ENCODE measurements at places on chromosomes 2 and 18. TPM values are rescaled to one million over a fixed set of nuclear protein-coding genes. Genes with fewer than 3 reads are reported as not detected.

GRCh38 chr18:76130845-76131244 lies 364.2 kb downstream of the ZNF516 start:
- H3K4me3 ChIP-seq, result no peak overlapping the region
- peaks cover 8% of the 10 kb centered on the region for H3K27me3 ChIP-seq
- no peaks in the 10 kb centered on the region for H3K4me1 ChIP-seq
- no peaks in the 10 kb centered on the region for H3K36me3 ChIP-seq
- no peak for DNase-seq

GRCh38 chr18:10336749-10337350 lies 117.6 kb upstream of the APCDD1 start:
- no peaks in the 10 kb centered on the region for H3K36me3 ChIP-seq
- no peak overlapping the region for H3K27ac ChIP-seq
- H3K4me3 ChIP-seq, result no peak overlapping the region
- peaks cover 7% of the 10 kb centered on the region for H3K27me3 ChIP-seq

- H3K36me3 ChIP-seq, result no peaks in the 10 kb centered on the region
- no peak for DNase-seq
- H3K4me1 ChIP-seq, result no peaks in the 10 kb centered on the region
- H3K4me3 ChIP-seq, result no peak overlapping the region
Measured at GRCh38 chr2:63692002-63692606, 103.3 kb downstream of the MDH1 start.

- H3K4me3 ChIP-seq, result no peak overlapping the region
- H3K27ac ChIP-seq, result no peak overlapping the region
- H3K27me3 ChIP-seq, result no peaks in the 10 kb centered on the region
- no peaks in the 10 kb centered on the region for H3K4me1 ChIP-seq
Measured at GRCh38 chr2:210617732-210618330, 61.4 kb downstream of the CPS1 start.

GRCh38 chr2:144512891-144513351 lies 7.0 kb downstream of the ZEB2 start:
- peak overlapping the region; percentile 98 for H3K4me3 ChIP-seq
- no peak for DNase-seq
- H3K27ac ChIP-seq, result peak overlapping the region; percentile 99
- peaks cover 75% of the 10 kb centered on the region for H3K4me1 ChIP-seq
- peaks cover 52% of the 10 kb centered on the region for H3K36me3 ChIP-seq

GBX2 gene
- not detected for total RNA-seq

GRCh38 chr2:45957533-45958227 lies 306.2 kb downstream of the PRKCE start:
- no peaks in the 10 kb centered on the region for H3K36me3 ChIP-seq
- no peak for DNase-seq
- H3K27ac ChIP-seq, result no peak overlapping the region
- H3K4me3 ChIP-seq, result no peak overlapping the region
- no peaks in the 10 kb centered on the region for H3K4me1 ChIP-seq

CNGA3 gene
- not detected for total RNA-seq

DNA sequence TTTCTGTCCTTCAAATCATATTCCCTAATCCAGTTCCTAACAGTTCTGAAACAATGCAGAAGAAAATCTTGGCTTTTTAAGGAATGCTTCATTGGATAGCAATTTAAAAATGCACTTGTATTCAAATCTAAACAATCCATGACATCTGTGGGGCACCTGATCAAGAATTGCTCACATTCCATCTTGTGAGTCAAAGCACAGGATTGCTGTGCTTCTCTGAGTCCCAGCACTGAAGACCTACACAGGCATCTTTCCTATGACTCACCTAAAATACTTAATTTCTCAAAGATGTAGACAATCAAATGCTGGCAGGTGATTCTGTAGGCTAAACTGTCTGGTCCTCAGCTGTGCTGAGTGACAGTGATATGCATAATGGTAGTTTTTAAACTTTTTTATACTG lies 10.1 kb upstream of the ATP8B1 start:
- DNase-seq, result no peak
- H3K4me1 ChIP-seq, result no peaks in the 10 kb centered on the region
- peaks cover 24% of the 10 kb centered on the region for H3K27me3 ChIP-seq
- peaks cover 13% of the 10 kb centered on the region for H3K36me3 ChIP-seq

GRCh38 chr2:71517851-71518250 lies 64.5 kb downstream of the DYSF start:
- no peak for DNase-seq
- no peak overlapping the region for H3K4me3 ChIP-seq
- H3K4me1 ChIP-seq, result no peaks in the 10 kb centered on the region
- H3K27ac ChIP-seq, result no peak overlapping the region
- H3K27me3 ChIP-seq, result peaks cover 21% of the 10 kb centered on the region

- no peaks in the 10 kb centered on the region for H3K4me1 ChIP-seq
- H3K4me3 ChIP-seq, result no peak overlapping the region
- DNase-seq, result no peak
- peaks cover 38% of the 10 kb centered on the region for H3K27me3 ChIP-seq
- H3K36me3 ChIP-seq, result no peaks in the 10 kb centered on the region
- H3K27ac ChIP-seq, result no peak overlapping the region
Measured at GRCh38 chr2:173657996-173658717, 303.5 kb downstream of the CDCA7 start.

- no peak overlapping the region for H3K27ac ChIP-seq
- H3K36me3 ChIP-seq, result peaks cover 5% of the 10 kb centered on the region
- no peak for DNase-seq
- no peak overlapping the region for H3K4me3 ChIP-seq
- H3K27me3 ChIP-seq, result no peaks in the 10 kb centered on the region
Measured at GRCh38 chr2:164285576-164285975, 335.7 kb downstream of the GRB14 start.

DNA sequence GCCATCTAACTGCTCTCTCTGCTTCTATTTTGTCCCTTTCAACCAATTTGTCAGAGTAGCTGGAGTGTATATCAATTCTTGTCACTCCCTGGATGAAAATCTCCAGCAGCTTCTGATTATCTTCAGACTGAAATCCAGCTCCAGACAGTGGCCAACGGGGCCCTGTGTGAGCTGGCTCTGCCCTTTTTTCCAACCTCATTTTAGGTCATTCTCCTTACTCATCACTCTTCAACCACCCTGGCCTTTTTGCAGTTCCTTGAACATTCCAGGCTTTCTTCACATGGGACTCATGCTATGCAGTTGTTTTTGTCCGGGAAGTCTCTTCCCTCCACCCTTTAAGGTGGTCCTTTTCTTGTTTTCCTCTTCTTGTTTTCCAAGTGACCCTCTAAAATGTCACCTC lies 15.4 kb upstream of the FAP start:
- DNase-seq, result no peak
- H3K27me3 ChIP-seq, result peaks cover 7% of the 10 kb centered on the region
- H3K36me3 ChIP-seq, result no peaks in the 10 kb centered on the region

DNA sequence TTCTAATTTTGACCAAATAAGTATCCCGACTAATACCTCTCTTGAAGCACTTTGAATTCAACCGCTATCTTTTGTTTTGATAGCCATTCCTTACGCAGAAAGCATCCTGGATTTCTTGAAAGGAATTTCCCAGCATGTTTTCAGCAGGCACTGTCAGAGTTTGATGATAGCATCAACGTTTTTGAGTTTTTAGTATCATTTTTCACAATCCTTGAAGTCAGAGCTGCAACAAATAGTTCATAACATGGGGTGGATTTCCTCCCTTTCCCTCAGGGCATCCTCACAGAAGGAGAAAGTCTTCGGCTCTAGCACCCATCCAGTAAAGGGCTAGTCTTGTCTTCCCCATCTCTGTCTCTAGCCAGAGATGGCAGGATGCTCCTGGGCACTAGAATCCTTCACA lies 46.2 kb downstream of the ANKRD44 start:
- H3K27ac ChIP-seq, result peak overlapping the region; percentile 98
- no peaks in the 10 kb centered on the region for H3K27me3 ChIP-seq
- no peak for DNase-seq
- peaks cover 6% of the 10 kb centered on the region for H3K36me3 ChIP-seq
- peak overlapping the region; percentile 71 for H3K4me3 ChIP-seq
- peaks cover 81% of the 10 kb centered on the region for H3K4me1 ChIP-seq

- no peak overlapping the region for H3K27ac ChIP-seq
- H3K4me3 ChIP-seq, result no peak overlapping the region
- H3K4me1 ChIP-seq, result no peaks in the 10 kb centered on the region
- no peak for DNase-seq
- H3K27me3 ChIP-seq, result no peaks in the 10 kb centered on the region
Measured at GRCh38 chr18:6652098-6652497, 77.4 kb upstream of the ARHGAP28 start.

- no peaks in the 10 kb centered on the region for H3K36me3 ChIP-seq
- H3K27me3 ChIP-seq, result peaks cover 38% of the 10 kb centered on the region
- H3K27ac ChIP-seq, result no peak overlapping the region
- no peak for DNase-seq
- no peak overlapping the region for H3K4me3 ChIP-seq
- H3K4me1 ChIP-seq, result no peaks in the 10 kb centered on the region
Measured at GRCh38 chr2:131584380-131584779, 56.7 kb downstream of the CCDC74A start.

FAM110C gene
- total RNA-seq, result 0.90 TPM

CELF4 gene
- total RNA-seq, result not detected

DNA sequence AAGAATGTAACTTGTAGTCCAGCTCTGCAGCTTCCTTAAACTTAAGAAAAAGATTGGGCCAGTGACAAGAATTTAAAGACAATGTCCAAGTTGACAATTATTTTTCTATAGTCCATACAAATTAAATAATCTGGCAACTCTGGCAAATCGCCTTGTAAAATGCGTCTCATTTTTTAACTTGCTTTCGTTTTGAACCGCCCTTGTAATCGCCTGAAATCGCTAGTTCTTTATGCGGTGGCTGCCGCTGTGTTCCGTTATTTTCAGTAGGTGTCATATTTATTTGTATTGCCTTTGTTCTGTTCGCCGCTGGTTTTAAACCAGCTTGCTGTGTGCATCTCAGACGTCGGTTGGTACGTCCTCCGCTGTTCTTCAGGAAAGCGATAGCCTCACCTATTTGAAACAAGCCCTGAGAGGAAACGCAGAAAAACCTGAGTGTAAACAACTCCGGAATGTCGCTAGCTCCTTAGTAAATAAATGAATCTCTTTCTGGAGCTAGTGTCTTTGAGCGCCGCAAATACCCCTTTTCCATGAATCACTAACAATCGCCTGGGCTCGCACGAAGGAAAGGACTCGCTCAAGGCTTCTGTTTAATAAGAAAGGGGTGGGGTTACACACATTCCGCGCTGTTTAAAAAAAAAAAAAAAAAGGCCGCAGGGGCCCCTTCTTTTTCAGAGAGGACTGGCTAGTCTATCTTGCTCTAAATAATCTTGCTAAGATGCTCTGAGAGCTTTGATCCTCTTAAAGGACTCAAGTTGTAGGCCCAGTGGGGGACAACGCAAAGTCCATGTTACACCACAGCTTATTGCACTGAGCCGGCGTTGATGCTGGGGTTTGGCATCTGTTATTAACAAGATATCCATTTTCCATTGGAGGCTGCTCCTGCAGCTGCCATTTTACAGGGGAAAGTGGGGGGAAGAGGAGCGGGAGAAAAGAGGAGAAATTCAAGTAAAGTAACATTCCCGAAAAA lies 3.0 kb downstream of the HOXD8 start:
- H3K4me3 ChIP-seq, result peak overlapping the region; percentile 81
- H3K4me1 ChIP-seq, result peaks cover 33% of the 10 kb centered on the region
- H3K27ac ChIP-seq, result no peak overlapping the region
- peaks cover 61% of the 10 kb centered on the region for H3K27me3 ChIP-seq
- peaks cover 27% of the 10 kb centered on the region for H3K36me3 ChIP-seq
- DNase-seq, result no peak

DNA sequence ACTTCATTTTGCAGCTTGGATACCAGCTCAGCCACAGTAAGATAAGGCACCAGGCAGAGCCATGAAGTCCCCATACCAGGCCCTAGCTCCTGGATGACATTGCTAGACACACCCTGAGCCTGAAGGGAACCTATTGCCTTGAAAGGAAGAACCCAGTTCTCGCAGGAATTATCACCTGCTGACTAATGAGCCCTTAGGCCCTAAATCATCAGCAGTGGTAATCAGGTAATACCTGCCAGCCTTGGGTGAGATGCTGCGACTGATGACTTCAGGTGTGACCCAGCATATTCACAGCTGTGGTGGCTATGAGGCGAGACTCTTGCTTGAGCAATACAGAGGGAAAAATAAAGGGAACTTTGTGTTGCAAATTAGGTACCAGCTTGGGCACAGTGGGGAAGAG lies 24.9 kb downstream of the CLK1 start:
- no peaks in the 10 kb centered on the region for H3K27me3 ChIP-seq
- no peaks in the 10 kb centered on the region for H3K36me3 ChIP-seq
- DNase-seq, result no peak
- no peak overlapping the region for H3K4me3 ChIP-seq
- no peaks in the 10 kb centered on the region for H3K4me1 ChIP-seq
- H3K27ac ChIP-seq, result no peak overlapping the region

MATN3 gene
- total RNA-seq, result not detected

GRCh38 chr2:236688563-236689392 lies 119.2 kb downstream of the ACKR3 start:
- H3K36me3 ChIP-seq, result no peaks in the 10 kb centered on the region
- DNase-seq, result no peak
- H3K27me3 ChIP-seq, result peaks cover 31% of the 10 kb centered on the region
- H3K4me3 ChIP-seq, result no peak overlapping the region
- no peaks in the 10 kb centered on the region for H3K4me1 ChIP-seq

GRCh38 chr2:46794693-46795317 lies 120.8 kb downstream of the MCFD2 start:
- no peak overlapping the region for H3K27ac ChIP-seq
- no peaks in the 10 kb centered on the region for H3K4me1 ChIP-seq
- DNase-seq, result no peak
- H3K4me3 ChIP-seq, result no peak overlapping the region
- no peaks in the 10 kb centered on the region for H3K36me3 ChIP-seq
- H3K27me3 ChIP-seq, result peaks cover 23% of the 10 kb centered on the region

- DNase-seq, result no peak
Measured at GRCh38 chr2:199025146-199025545, 432.6 kb downstream of the SATB2 start.

- DNase-seq, result peak; percentile 74
- peaks cover 5% of the 10 kb centered on the region for H3K36me3 ChIP-seq
- peak overlapping the region; percentile 92 for H3K4me3 ChIP-seq
- H3K4me1 ChIP-seq, result peaks cover 22% of the 10 kb centered on the region
Measured at GRCh38 chr2:86623043-86623493, 597 bp downstream of the RNF103 start.

DNA sequence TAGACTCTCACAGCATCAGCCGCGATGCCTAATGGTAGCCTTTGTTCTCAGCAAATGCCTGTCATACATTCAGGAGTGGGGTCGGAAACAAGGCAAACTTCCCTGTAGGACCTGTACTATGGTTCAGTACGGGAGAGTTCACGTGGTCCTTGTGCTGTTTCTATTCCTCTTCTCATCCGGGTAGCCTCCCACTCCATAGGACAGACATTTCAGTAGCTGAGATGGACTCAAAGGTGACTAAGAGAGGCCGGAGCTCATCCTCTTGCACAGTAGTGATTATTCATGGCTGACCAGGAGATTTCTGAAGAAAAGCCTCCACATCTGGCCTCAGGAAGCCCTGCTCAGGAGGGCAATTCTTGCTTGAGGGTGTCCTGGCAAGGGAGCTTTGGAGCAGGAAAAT lies 117.8 kb upstream of the SPRED2 start:
- peaks cover 13% of the 10 kb centered on the region for H3K27me3 ChIP-seq
- H3K27ac ChIP-seq, result no peak overlapping the region
- no peak for DNase-seq
- no peak overlapping the region for H3K4me3 ChIP-seq
- no peaks in the 10 kb centered on the region for H3K36me3 ChIP-seq

KLHL41 gene
- not detected for total RNA-seq

GRCh38 chr2:219857751-219858150 lies 230.3 kb downstream of the SLC4A3 start:
- H3K27ac ChIP-seq, result no peak overlapping the region
- no peaks in the 10 kb centered on the region for H3K4me1 ChIP-seq
- H3K27me3 ChIP-seq, result peaks cover 3% of the 10 kb centered on the region

AP1S3 gene
- 5.6 TPM for total RNA-seq

CRYGC gene
- total RNA-seq, result not detected

- H3K36me3 ChIP-seq, result no peaks in the 10 kb centered on the region
- H3K27me3 ChIP-seq, result peaks cover 4% of the 10 kb centered on the region
- H3K4me3 ChIP-seq, result no peak overlapping the region
- DNase-seq, result no peak
Measured at GRCh38 chr18:21298351-21298750, 56.3 kb downstream of the GREB1L start.
